NCI-H2081 treated with DMSO at 0.1 percent for 48 hours (cell line): ENCODE measurements at places on chromosomes 12 and 14.

DNA sequence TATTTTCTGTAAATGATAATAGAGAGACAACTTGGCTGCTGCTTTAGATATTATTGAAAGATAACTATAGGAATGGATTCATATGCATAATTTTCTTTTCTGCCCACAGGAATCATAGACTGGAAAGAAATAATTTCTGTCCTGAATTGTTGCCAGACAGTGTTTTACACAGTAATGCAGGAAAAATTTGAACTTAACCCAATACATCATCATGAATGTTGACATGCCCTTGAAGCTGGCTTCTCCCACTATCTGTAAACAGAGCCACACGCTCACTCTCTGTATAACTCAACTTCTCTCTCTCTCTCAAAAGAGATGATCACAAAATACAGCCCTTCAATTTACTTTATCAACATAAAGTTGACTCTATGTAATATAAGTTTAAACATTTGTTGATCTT, 56.6 kb downstream of the PAX9 start:
- DNase-seq, result no peak

DNA sequence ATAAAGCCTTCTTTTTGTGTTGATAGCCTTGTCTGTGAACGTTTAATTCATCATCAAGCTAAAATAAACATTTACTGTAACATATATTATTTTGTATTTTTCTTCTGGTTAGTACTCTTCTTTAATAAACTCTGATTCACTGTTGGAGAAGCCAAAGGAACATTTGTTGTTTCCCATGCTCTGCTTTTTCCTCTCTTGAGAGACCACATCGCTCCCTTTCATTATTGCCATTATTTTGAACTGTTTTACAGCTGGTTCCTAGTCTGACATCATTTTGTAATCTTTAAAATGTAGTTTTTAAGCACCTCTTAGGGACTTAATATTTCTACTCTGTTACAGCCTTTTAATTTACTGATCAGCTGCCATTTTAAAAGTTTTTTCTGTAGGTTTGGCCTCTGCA, 301.8 kb downstream of the NPAS3 start:
- no peak for DNase-seq

- DNase-seq, result no peak
These were observed 6.5 kb upstream of the PRPH start for GRCh38 chr12:49288412-49288853.

GRCh38 chr12:95185854-95186253, 31.4 kb downstream of the FGD6 start:
- DNase-seq, result no peak

DNA sequence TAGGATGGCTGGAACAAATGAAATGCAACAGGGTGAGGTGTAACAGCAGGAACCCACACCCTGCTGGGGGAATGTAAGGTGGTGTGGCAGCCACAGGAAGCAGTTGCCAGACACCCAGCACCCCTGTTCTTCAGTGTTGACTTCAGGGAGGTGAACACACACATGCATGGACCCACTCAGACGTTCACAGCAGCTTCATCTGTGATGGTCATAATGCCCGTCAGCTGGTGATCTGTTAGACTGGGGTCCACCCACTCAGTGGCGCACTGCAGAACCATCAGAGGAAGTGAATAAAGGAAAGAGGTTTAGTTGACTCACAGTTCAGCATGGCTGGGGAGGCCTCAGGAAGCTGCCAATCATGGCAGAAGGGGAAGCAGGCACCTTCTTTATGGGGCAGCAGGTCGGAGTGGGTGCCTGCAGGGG, 22.7 kb upstream of the TEX22 start:
- no peak for DNase-seq

- no peak for DNase-seq
These were observed 4.6 kb downstream of the PLBD1 start for GRCh38 chr12:14563046-14563445.

DNA sequence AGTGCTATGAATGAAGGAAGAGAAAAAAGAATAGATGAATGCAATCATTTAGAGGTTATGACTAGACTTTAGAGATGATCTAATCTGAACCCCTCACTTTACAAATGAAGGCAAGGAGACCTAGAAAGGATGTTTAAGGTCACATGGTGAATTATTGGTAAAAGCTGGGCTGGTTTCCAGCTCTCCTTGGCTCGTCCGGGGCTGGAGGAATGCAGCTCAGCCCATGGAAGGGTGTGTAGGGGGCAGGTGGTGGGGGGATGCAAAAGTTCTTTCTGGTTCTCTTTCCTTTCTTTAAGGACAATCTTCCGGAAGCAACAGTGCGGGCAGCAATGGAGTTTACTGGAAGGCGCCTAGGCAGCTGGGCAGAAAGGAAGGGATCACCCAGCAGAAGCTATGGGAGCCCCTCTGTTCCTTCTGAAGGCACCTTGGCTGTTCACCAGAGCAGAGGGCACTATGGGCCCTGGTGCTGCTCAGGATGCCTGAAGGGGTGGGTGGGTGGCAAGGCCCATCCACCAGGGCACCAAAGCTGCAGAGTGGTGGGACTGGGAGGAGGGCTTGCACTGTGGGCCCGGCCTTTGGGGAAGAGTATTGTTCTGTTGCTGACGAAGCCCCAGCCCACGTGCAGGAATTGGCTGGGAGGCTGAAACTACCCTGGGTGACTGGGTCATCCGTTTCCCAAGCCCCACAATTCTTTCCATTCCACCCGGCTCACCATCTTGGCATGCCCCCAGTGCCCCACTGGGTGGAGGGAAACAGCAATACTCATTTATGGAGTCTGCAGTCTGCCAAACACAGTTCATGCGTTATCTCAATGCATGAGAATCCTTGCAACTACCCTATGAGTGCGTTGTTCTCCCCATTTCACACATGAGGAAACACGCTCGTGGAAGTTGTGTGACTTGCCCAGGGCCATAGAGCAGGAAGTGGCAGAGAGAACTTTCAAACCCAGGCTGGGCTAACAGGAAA, 78.2 kb downstream of the IRF2BPL start:
- no peak for DNase-seq

GRCh38 chr12:68469113-68469512, 137.0 kb upstream of the MDM1 start:
- DNase-seq, result no peak

DNA sequence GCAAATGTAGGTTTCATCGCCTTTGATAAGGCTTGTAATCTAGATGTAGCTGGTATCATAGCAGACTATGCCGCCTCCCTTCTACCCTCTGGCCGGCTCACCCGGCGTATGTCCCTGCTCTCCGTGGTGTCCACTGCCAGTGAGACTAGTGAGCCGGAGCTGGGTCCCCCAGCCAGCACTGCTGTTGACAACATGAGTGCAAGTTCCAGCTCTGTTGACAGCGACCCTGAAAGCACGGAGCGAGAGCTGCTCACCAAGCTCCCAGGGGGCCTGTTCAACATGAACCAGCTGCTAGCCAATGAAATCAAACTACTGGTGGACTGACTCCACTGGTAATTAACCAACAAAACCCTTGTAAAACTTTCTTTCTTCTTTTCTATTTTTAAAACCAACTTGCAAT, 49.0 kb upstream of the A2ML1 start:
- no peak for DNase-seq

GRCh38 chr14:105836730-105837129, 310.3 kb downstream of the TMEM121 start:
- DNase-seq, result no peak
